CD8-positive, alpha-beta memory T cell (primary cell): ENCODE measurements at places on chromosomes 5 and 9.

GRCh38 chr9:105822814-105823213 lies 128.5 kb downstream of the TMEM38B start:
- DNase-seq = no peak

DNA sequence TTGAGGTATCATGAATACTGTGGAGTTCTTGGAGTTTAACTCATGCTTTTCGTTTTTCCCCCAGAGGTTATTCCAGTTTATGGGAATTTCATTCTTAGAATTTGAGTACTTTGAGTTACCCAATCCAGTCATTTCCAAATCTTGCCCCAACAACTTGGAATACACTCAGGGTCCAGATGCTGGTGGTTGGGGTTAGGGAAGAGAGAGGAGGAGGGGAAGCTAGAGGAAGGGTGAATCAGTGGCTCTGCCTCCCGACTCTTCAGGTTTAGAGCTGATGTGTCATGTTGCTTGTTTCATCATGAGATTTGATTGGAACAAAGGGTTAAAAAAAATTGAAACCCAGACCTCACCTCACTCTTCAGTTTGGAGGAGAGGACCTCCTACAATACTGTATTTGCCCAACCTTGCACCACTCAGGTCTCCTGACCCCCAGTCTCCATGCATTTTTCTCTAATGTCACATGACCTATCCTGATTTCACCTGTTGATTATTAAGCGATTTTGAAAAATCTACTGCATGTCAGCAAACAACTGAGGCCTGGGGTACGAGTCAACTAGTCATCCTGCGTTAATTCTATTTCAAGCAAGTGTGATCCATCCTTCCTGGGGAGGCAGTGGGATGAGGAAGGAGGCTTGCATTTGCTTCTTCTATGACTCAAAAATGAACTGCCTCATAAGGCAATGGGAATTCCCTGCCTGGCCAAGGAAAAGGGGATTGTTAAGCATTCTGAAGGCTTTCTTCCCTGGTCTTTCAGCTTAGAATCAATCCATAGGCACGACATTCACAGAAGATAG lies 6.2 kb upstream of the SLC1A3 start:
- DNase-seq = no peak

GRCh38 chr5:73278693-73279092 lies 105.7 kb downstream of the TMEM174 start:
- no peak for DNase-seq

GRCh38 chr5:139043157-139043905 lies 154.8 kb downstream of the SIL1 start:
- no peak for DNase-seq

GRCh38 chr9:131739133-131739958 lies 530 bp downstream of the RAPGEF1 start:
- DNase-seq = peak; percentile 37

- no peak for DNase-seq
Observed at GRCh38 chr5:136620016-136620419, 254.7 kb upstream of the TRPC7 start.

DNA sequence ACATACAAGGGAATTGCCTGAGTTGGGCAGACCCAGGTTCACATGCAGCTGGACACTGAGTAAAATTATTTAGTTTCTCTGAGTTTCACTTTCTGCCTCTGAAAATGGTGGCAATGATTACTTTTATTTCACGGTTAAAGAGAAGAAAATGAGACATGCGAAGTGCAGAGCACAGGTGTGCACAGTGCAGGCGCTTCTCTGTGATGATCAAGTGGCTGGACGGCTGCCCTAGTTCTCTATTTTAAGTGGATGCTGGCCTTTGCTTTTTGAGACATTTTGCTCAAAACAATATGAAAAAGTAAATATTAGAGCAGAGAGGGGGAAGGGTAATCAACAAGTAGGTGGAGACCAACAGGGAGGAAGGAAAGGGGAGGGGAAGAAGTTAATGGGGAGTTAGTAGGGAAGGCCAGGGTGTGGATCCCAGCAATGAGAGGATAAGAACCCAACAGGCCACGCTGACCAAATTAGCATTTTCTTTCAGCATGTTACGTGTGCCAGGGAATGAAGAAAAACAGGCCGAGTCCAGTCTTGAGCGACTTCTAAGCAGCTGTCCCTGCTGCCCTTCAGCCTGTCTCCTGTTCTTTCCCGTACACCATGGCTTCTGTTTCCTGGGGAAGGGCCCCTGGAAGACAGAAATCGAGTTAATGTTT lies 16.1 kb downstream of the SNX18 start:
- no peak for DNase-seq

- DNase-seq = peak; percentile 61
Observed at GRCh38 chr9:113657765-113658544, 194.4 kb downstream of the RGS3 start.

DNA sequence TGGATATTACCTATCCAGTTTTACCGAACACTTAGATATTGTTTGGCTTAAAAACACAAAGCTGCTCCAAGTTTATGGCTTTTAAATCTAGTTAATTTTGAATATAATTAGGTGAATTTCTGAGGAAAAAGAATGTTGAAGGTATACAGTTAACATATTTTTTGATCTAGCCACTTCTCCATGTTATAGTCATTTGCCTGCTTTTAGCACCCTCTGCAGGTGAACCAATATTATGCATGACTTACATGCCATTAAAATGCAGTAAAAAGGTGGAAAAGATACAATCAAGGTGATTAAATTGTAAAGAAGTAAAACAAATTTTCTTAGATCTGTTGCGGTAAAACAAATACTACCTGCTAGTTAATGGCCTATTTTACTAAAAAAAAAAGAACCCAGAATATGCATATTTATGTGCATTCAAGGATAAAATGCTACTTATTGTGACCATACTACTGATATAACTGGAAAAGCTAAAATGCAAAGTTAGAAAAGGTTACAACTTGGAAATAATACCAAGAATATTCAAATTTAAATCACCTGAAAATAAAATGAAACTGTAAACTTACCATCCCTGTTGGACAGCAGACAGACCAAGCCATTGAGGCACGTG lies 132.1 kb downstream of the AP3B1 start:
- no peak for DNase-seq

DNA sequence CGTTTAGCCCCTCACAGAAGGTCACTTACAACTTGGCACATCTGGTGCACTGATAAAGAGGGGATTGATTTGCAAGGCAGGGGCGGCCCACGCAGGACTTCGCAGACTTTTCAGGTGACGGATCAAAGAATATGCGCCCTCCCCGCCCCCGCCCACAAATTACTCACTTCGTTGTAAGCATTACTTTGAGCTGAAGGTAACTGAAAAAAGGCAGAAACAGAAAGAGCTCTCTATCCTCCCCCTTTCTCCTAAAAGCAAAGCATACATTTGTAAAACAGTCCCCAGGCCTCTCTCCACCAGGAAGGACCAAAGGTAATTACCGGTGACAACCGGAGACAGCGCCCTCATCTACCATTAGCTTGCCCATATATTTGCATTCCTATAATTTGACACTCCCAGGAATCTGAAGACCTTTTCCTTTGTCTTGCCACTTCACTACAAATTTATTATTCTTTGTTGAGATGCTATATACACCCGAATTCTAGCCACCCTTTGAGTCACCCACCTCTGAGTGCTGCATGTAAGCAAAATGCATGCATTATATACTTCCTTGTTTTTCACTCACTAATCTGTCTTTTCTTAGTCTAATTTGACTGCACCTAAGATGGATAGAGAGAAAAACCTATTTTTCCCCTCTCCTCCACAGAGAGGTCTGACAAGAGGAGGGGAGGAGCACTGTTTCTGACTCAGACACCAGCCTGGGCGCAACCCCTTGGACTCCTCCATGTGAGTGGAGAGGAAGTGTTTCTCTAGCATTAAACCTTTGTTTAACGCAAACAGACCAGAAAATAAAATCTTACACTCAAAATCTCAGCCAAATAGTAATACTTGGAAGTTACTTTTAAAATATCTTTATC lies 74.7 kb upstream of the SPIN1 start:
- DNase-seq = no peak

GRCh38 chr9:20771729-20772128 lies 87.7 kb downstream of the FOCAD start:
- DNase-seq = no peak

GRCh38 chr9:7360513-7360912 lies 439.1 kb downstream of the DMAC1 start:
- no peak for DNase-seq

DNA sequence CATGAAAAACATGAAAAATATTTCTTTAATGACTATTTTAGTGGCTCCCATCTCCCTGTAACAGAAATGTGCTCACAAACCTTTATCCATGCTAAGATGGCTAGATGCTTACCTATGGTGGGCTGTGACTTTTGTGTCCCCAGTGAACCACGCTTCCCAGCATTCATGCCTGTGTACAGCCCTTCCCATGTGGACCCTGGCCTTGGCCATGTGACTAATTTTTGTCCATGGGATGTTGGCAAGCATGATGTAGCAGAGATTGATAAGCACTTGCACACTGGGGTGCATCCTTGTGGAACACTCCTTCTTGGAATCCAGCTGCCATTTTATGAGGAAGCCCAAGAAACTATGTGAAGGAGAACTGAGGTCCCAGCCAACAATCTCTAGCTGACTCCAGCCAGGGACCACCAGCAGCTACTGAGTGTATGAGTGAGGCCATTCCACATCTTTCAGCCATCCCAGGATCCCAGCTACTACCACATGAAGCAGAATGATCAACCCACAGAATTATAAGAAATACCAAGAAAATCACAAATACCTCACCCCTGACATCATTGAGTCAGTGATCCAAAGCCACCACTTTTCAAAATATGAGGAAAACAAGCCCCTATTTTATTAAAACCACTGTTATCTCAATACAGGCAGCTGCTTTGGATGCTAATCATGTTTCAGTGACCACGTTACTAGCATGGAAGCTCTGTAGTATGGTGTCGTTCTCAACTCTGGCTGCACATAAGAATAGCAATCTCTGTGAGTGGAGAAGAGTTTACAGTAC lies 16.1 kb upstream of the RAI14 start:
- no peak for DNase-seq

GRCh38 chr9:69572611-69573010 lies 99.6 kb downstream of the APBA1 start:
- DNase-seq = no peak

DNA sequence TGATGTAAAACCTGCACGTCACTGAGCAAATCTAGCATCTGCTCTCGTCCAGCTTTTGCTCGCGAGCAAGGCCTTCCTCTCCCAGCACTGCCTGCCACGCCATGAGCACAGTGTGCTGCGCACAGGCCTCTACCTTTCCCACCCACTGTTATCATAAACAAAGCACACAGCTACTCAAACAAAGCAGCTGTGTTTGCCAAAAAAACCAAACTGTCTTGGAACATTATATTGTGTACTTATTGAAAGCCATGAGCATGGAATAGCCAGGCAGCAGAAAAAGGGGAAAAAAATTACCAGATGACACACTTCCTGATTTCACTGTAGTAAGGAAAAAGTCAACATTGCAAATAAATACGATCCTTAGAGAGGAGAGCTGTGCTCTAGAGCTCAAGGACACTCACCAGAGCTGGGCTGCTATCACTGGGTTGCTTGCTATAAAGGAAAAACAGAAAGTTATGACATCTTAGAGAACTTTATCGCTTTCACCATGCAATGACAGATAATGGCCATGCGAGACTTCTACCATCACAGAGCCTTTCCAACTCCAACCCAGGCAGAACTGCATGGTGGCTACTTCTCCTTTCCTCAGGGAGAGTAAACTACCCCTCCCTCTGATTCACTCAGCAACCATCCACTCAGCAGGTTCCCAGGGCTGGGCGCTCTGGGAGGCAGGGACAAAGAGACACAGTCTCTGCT lies 69.6 kb downstream of the EPB41L4B start:
- DNase-seq = no peak

DNA sequence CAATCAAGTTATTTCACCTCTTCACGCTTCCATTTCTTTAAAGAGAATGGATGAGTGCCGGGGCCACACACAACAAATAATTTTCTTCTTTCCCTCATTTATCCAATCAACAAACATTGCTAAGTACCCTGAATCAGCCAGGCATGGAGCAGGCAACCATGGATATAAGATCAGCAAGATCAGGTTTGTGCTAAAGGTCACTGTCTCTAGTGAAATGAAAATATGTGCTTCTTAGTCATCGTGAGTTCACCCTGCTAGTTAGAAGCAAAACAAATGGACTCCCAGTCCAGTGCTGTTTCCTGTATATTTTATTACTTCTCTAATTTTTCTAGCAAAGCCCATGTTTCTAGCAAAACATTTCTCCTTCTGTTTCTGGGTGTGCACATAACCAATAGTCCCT lies 629.2 kb downstream of the BNC2 start:
- DNase-seq = no peak

DNA sequence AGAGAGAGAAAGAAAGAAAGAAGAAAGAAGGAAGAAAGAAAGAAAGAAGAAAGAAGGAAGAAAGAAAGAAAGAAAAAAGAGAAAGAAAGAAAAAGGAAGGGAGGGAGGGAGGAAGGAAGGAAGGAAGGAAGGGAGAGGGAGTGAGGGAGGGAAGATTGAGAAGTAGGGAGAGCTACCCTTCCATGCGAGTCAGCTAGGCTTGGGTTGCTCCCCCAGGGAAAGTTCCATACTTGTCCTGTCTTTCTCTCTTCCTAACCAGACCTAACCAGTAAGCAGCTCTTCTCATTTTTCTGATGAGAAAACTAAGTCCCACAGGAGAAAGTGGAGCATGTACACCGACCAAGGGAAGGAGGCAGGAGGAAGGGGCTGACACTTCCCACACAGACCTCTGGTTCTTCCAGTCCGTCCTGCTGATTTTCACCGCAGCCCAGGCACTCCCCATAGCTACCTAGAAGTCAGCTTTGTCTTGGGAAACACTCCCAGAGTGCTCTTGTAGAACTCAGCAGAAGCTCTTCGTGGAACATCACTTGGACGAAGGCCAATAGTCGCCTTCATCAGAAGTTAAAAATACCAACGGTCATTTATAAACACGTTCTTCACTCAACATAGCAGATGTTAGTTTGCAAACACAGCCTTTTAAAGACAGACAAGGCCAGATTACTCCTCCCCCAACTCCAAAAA lies 29.0 kb upstream of the ENTREP1 start:
- no peak for DNase-seq

DNA sequence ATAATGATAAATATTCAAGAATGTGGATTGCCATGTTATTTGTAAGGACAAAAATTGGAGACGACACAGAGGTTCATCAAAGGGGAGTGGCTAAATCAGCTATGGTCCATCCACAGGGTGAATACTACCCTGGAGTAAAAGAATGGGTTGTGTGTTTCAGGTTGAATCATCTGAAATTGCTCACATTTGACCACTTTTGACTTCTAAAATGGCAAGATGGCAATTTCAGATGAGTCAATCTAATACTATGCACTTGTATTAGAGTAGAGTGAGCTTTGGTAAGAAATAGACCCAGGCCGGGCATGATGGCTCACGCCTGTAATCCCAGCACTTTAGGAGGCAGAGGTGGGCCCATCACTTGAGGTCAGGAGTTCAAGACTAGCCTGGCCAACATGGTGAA lies 131.8 kb downstream of the GAPVD1 start:
- DNase-seq = no peak
